HTR-8/SVneo (cell line): ENCODE measurements at places on chromosomes 16 and 17.

GRCh38 chr17:44112284-44113280 is 10.9 kb downstream of the HDAC5 start:
- DNase-seq, result no peak

GRCh38 chr17:41308251-41308917 is 725 bp downstream of the KRTAP16-1 start:
- no peak for DNase-seq

DNA sequence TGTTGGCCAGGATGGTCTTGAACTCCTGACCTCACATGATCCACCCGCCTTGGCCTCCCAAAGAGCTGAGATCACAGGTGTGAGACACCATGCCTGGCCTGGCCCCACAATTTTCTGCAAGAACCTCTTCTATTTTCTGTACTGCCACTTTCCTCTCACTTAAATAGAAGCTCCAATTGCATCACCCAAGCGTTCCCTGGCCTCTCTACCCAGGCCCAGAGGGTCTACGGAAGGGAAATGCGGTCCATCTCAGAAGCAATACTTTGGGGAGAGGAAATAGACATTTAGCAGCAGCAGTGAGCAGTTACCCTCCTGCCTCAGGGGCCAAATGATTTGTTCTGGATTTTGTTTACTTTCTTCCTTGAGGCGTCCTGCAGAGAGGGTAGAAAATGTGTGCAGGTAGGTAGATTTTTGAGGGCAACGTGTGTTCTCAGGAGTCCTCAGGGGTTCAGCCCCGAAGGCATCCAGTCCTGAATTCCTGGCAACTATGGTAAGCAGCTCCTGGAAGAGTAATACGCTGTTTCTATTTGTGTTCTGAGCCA is 11.0 kb downstream of the SLC6A4 start:
- DNase-seq, result no peak

GRCh38 chr17:7435676-7436555 is 681 bp downstream of the TMEM102 start:
- no peak for DNase-seq
